ENCODE measurements at places on chromosomes 2 and 18. TPM values are rescaled to one million over a fixed set of nuclear protein-coding genes. Genes with fewer than 3 reads are reported as not detected.

- H3K4me3 ChIP-seq: no peak overlapping the region
- no peaks in the 10 kb centered on the region for H3K4me1 ChIP-seq
- no peaks in the 10 kb centered on the region for H3K36me3 ChIP-seq
- DNase-seq: peak; percentile 41
Observed at GRCh38 chr18:3916082-3916481, 466.1 kb downstream of the TGIF1 start.

- no peaks in the 10 kb centered on the region for H3K27me3 ChIP-seq
- DNase-seq: no peak
- H3K27ac ChIP-seq: no peak overlapping the region
- H3K36me3 ChIP-seq: peaks cover 3% of the 10 kb centered on the region
- H3K4me1 ChIP-seq: no peaks in the 10 kb centered on the region
Observed at GRCh38 chr2:173235947-173236803, 118.5 kb upstream of the CDCA7 start.

GRCh38 chr2:188369365-188369764 lies 77.7 kb downstream of the GULP1 start:
- DNase-seq: no peak
- no peak overlapping the region for H3K4me3 ChIP-seq

- peaks cover 2% of the 10 kb centered on the region for H3K27me3 ChIP-seq
- H3K4me3 ChIP-seq: peak overlapping the region; percentile 28
- H3K36me3 ChIP-seq: no peaks in the 10 kb centered on the region
- no peak overlapping the region for H3K27ac ChIP-seq
Observed at GRCh38 chr2:232521959-232522622, 1.9 kb downstream of the PRSS56 start.

DNA sequence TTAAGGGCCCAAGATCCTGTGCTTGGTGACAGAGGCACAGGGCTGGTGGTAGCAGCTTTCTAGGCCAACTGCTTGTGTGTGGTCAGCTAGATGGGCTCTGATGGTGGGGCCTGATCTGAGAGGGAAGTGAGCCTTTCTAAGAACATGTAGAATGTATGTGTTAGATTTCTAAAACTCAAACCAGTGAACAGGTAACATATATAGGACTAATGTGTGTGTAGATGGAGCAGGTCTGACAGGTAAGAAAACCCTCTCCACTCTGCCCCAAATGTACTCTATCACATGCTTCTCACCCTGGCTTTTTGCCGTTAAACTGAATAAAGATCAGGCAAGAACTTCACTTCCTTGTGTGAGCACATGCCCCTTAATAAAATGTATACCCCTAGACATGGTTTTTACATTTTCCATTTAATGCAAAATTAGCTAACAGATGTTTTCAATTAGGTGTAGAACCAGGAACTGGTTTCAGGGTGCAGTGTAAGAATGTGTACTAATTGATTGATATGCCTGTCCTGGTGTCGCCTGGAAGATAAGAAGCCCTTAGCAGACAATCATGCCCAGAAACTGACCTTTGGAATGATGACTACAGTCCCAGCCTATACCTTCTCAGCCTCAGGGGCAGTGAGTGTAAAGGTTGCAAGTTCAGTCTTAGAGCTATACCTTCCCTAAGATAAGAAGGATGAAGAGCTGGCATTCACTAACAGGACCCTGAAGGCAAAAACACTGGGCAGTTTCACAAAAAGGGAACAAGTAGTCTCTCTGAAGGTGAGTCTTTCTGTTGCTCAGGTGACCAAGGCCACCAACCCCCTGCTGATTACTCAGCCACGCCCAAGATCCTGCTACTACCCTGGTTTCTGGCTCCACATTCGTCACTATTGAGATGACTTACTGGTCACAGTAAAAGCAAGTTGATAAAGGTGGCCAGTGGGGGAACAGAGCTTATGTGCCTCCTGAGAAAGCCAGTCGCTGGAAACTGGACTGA lies 71.2 kb downstream of the SPATS2L start:
- peak overlapping the region; percentile 70 for H3K27ac ChIP-seq
- peaks cover 43% of the 10 kb centered on the region for H3K4me1 ChIP-seq
- no peak overlapping the region for H3K4me3 ChIP-seq

- no peaks in the 10 kb centered on the region for H3K27me3 ChIP-seq
- H3K4me3 ChIP-seq: no peak overlapping the region
- no peak for DNase-seq
- H3K27ac ChIP-seq: no peak overlapping the region
- no peaks in the 10 kb centered on the region for H3K4me1 ChIP-seq
- H3K36me3 ChIP-seq: no peaks in the 10 kb centered on the region
Observed at GRCh38 chr2:203935568-203935967, 995 bp upstream of the ICOS start.

GRCh38 chr2:134021830-134022524 lies 231.9 kb upstream of the MGAT5 start:
- no peak overlapping the region for H3K4me3 ChIP-seq
- no peaks in the 10 kb centered on the region for H3K27me3 ChIP-seq
- no peaks in the 10 kb centered on the region for H3K4me1 ChIP-seq

DNA sequence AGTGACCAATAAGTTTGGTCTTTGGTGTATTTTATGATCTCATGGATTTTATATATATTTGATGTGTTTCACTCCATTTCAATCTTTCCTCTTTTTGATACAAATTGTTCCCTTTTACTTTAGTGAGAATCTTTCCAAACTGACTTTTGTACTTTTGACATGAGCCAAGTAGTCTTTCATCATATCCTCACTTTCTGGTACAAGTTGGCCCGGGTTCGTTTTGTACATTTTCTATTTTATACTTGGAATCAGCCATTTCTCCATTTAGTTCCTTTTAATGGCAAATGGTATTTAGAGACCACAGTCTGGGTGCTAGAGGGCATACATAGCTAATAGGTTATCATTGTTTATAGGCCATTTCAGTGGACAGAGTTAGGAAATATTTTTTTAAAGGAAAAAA lies 147.9 kb upstream of the MYO3B start:
- peaks cover 13% of the 10 kb centered on the region for H3K36me3 ChIP-seq
- H3K4me3 ChIP-seq: no peak overlapping the region
- no peak for DNase-seq
- no peak overlapping the region for H3K27ac ChIP-seq

GRCh38 chr18:12154361-12154760 lies 60.7 kb downstream of the ANKRD62 start:
- no peaks in the 10 kb centered on the region for H3K27me3 ChIP-seq
- no peaks in the 10 kb centered on the region for H3K36me3 ChIP-seq
- H3K4me1 ChIP-seq: no peaks in the 10 kb centered on the region

GRCh38 chr2:216695401-216695821 lies at the start of gene IGFBP5:
TSS of gene IGFBP5 (minus strand) at chr2:216695549. CDS start at chr2:216694775, 774 bp downstream.
- H3K27ac ChIP-seq: no peak within 1 kb of the TSS
- H3K4me1 ChIP-seq: peaks cover 29% of the 10 kb centered on the region
- DNase-seq: peak; percentile 46
- peak within 1 kb of the TSS; percentile 23 for H3K4me3 ChIP-seq
- H3K27me3 ChIP-seq: peaks cover 5% of the 10 kb centered on the region
- H3K36me3 ChIP-seq: no peaks in the 10 kb centered on the region

DNA sequence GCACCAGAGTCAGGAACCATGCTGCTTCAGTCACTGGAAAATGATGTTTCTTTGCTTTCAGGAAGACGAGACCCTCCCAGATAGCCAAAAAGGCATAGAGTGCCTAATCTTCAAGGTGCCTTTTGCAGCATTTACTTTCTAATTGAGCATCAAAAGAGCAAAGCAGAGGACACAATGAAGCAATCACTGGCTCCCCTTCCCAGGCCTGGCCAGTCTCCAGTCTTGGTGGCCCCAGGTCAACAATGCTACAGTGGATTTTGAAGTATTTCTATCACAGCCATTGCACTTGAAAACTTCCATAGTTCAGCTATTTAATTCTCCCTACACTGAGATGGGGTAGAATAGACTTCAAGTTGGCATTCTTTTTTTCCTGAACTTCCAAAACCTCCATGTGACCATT lies 15.4 kb downstream of the ZBTB7C start:
- H3K36me3 ChIP-seq: no peaks in the 10 kb centered on the region
- peaks cover 4% of the 10 kb centered on the region for H3K4me1 ChIP-seq
- no peak overlapping the region for H3K27ac ChIP-seq

DNA sequence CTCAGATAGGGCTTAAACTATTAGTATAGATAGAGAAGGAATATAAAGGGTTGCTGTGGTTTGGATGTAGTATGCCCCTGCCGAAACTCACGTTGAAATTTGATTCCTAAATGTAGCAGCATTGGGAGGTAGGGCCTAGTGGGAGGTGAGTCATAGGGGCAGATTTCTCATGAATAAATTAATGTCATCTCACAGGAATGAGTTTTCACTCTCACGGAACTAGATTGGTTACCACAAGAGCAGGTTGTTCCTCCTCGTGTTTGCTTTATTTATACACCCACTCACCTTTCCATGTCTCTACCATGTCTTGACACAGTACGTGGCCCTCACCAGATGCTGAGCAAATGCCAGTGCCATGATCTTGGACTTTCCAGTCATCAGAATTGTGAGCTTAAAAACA lies 218.2 kb downstream of the RBM43 start:
- H3K36me3 ChIP-seq: no peaks in the 10 kb centered on the region
- H3K4me3 ChIP-seq: no peak overlapping the region
- DNase-seq: no peak

GRCh38 chr18:38792731-38793130 lies 1227.1 kb upstream of the CELF4 start:
- H3K36me3 ChIP-seq: no peaks in the 10 kb centered on the region
- no peak overlapping the region for H3K27ac ChIP-seq
- H3K4me1 ChIP-seq: no peaks in the 10 kb centered on the region
- no peaks in the 10 kb centered on the region for H3K27me3 ChIP-seq
- no peak for DNase-seq

DNA sequence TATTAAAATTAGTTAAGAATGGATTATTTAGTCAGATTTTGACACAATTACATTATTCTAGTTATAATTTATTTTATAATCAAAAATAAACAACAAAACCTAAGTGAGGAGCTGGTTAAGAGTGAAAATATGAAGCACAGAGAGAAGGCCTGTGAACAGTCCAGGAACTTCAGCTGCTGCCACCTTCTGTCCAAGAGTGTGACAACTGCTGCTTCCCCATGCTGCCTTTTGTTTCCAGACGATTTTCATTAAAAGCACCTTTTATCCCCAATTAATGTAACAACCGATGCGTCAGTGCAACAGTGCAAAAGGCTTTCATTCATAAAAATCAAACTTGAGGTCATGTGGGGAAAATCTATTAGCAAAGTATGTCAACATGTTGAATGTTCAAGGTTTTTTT lies 363.6 kb downstream of the CTNNA2 start:
- no peak overlapping the region for H3K27ac ChIP-seq
- no peaks in the 10 kb centered on the region for H3K36me3 ChIP-seq
- no peaks in the 10 kb centered on the region for H3K4me1 ChIP-seq
- no peak for DNase-seq
- H3K27me3 ChIP-seq: no peaks in the 10 kb centered on the region
- H3K4me3 ChIP-seq: no peak overlapping the region

DNA sequence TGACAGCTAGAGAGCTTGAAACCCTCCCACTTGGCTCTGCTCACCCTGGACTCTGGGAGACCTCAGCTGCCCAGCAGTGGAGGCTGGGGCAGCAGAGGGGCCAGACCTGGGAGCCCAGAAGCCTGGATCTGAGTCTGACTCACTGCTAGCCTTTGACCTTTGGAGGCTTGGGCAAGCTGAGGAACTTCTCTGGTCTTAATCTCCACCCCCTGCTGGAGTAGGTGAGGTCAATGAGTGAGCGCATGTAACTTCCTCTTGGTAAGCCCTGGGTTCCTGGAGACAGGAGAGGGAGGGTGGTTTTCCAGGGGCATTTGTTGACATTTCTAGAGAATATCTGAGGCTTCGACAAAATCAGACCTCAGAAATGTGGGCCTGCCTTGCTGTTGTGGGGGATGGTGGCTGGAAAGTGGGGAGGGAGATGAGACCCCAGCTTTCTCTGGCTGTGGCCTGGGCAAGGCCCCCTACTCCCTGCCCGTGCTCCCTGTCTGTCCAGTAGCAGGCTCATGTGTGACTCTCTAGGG lies 73.0 kb upstream of the YWHAQ start:
- no peaks in the 10 kb centered on the region for H3K4me1 ChIP-seq
- H3K4me3 ChIP-seq: no peak overlapping the region
- H3K36me3 ChIP-seq: no peaks in the 10 kb centered on the region
- H3K27ac ChIP-seq: no peak overlapping the region

- no peak overlapping the region for H3K4me3 ChIP-seq
- no peak for DNase-seq
- H3K4me1 ChIP-seq: peaks cover 6% of the 10 kb centered on the region
- no peaks in the 10 kb centered on the region for H3K36me3 ChIP-seq
- H3K27ac ChIP-seq: no peak overlapping the region
- H3K27me3 ChIP-seq: no peaks in the 10 kb centered on the region
Observed at GRCh38 chr18:56580026-56580425, 58.4 kb downstream of the TXNL1 start.

DNA sequence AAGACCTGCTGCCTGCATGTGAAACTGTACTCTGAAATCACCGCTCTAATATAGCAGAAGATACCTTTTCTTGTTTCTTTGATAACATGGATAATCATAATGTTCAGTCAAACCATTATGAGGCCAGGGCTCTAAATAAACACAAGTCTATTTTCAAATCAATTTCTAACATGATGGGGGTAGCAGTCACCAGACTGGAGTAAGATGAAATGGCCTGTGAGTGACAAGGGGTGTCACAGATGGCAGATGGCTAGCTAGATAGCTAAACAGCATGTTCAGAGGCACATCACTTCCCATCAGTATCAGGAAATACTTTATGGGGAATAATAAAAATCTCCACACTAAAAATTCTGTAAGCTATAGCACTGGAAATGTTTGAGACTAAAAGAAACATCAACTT lies 14.0 kb downstream of the MBD2 start:
- H3K36me3 ChIP-seq: no peaks in the 10 kb centered on the region
- no peak for DNase-seq
- H3K4me1 ChIP-seq: peaks cover 6% of the 10 kb centered on the region
- H3K4me3 ChIP-seq: no peak overlapping the region
- no peak overlapping the region for H3K27ac ChIP-seq

GRCh38 chr18:79785831-79786230 lies 11.9 kb upstream of the KCNG2 start:
- H3K36me3 ChIP-seq: no peaks in the 10 kb centered on the region
- H3K4me3 ChIP-seq: no peak overlapping the region
- no peaks in the 10 kb centered on the region for H3K27me3 ChIP-seq
- H3K27ac ChIP-seq: no peak overlapping the region
- no peak for DNase-seq

GRCh38 chr2:132871831-132872230 lies 201.8 kb upstream of the LYPD1 start:
- no peaks in the 10 kb centered on the region for H3K27me3 ChIP-seq
- no peak overlapping the region for H3K27ac ChIP-seq
- H3K4me3 ChIP-seq: no peak overlapping the region
- H3K36me3 ChIP-seq: no peaks in the 10 kb centered on the region
- no peaks in the 10 kb centered on the region for H3K4me1 ChIP-seq
- DNase-seq: no peak

GRCh38 chr18:47531717-47532116 lies 280.3 kb upstream of the SKOR2 start:
- H3K27ac ChIP-seq: no peak overlapping the region
- no peak for DNase-seq
- H3K36me3 ChIP-seq: no peaks in the 10 kb centered on the region
- no peaks in the 10 kb centered on the region for H3K27me3 ChIP-seq

- no peak overlapping the region for H3K27ac ChIP-seq
- H3K36me3 ChIP-seq: no peaks in the 10 kb centered on the region
- DNase-seq: peak; percentile 30
- no peaks in the 10 kb centered on the region for H3K27me3 ChIP-seq
Observed at GRCh38 chr2:240930631-240931318, 24.6 kb downstream of the CROCC2 start.

The BCL2L11 gene
- total RNA-seq: 19.4 TPM

The IRS1 gene
- 11.6 TPM for total RNA-seq

The FAM136A gene
- total RNA-seq: 22.5 TPM

The BOLL gene
- total RNA-seq: not detected

The CD28 gene
- total RNA-seq: 0.50 TPM

The OBSL1 gene
- total RNA-seq: 35.3 TPM

The B4GALT6 gene
- 4.2 TPM for total RNA-seq

The ARHGAP28 gene
- 1.0 TPM for total RNA-seq

The C1D gene
- 15.8 TPM for total RNA-seq

The FOSL2 gene
- total RNA-seq: 10.7 TPM

The AQP12A gene
- total RNA-seq: not detected

The DNAJC5G gene
- not detected for total RNA-seq

The ZEB2 gene
- total RNA-seq: 39.6 TPM
